ENCODE measurements at places on chromosomes 5 and 9.

DNA sequence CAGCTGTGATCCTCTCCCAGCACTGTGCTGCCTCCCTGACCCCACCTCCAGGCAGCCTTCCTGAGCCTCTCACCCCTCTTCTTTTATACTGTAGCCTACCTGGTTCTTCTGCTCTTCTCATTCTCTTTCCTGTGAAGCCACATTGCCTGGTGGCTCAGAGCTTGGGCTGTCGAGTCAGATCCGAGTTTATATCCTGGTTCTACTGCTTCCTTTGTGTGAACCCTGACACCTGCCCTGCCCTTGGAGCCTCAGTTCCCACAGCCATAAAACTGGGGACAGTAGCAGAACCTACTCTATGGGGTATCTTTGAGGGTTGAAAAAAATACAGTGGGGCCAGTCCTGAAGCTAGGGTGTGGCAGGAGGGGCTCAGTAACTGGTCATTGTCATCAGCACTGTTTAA, 8.8 kb downstream of the SLC27A4 start:
- no peak for DNase-seq

- no peak for DNase-seq
Observed at GRCh38 chr9:96006961-96007360, 131.5 kb downstream of the ERCC6L2 start.

GRCh38 chr9:5529683-5530221, 19.4 kb downstream of the PDCD1LG2 start:
- DNase-seq: no peak

GRCh38 chr5:159735749-159736660, 180.3 kb upstream of the ADRA1B start:
- no peak for DNase-seq

DNA sequence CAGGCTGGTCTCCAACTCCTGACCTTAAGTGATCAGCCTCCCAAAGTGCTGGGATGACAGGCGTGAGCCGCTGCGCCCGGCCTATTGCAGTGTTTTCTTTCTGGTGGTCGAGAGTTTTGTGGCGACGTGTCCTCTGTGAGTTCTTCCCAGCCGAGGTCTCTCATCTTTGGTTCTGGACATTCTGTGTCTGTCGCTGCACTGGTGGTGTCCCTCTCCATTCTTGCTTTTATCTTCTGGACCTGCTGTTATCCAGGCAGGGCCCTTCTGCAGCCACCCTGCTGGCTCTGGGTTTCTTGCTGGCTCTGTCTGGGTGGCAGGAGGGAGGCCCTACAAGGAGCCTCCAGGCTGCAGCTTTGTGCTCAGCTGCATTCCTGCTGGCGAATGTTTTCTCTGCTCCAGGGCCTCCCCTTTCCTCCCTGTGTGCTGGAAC, 49.1 kb upstream of the EXOC3 start:
- no peak for DNase-seq

DNA sequence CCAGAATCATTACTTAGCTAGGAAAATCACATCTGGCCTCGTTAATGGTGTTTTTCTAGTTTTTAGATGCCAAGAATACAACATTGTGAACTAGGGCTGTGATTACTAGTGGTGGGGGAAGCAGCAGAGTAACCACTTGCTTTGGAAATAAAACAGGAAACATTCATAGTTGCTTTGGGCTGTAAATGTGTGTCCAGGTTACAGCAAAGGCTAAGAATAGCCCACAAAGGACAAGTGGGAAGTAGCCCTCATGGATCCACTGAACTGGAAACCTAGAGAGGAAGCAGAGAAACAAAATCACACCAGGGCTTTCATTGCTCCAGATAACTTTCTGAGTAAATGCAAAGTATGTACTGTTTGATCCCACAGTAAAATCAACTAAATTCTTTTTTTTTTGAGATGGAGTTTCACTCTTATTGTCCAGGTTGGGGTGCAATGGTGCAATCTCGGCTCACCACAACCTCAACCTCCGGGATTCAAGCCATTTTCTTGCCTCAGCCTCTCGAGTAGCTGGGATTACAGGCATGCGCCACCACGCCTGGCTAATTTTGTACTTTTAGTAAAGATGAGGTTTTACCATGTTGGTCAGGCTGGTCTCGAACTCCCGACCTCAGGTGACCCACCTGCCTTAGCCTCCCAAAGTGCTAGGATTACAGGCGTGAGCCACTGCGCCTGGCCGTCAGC, 56.2 kb upstream of the TNFSF15 start:
- no peak for DNase-seq

GRCh38 chr5:171596391-171596878, 177.0 kb downstream of the FGF18 start:
- no peak for DNase-seq

All from stimulated activated CD8-positive, alpha-beta memory T cell treated with anti-CD3 and anti-CD28 coated beads, Interleukin-15, amount 100 ng/mL, for 4 hours (primary cell).